ENCODE measurements at places on chromosomes 2 and 18.

- DNase-seq, result no peak
Measured at GRCh38 chr2:23760736-23761135, 166.2 kb downstream of the ATAD2B start.

- DNase-seq, result no peak
Measured at GRCh38 chr2:223523551-223524001, 78.6 kb downstream of the SCG2 start.

GRCh38 chr2:3871002-3871401, 167.6 kb downstream of the DCDC2C start:
- no peak for DNase-seq

GRCh38 chr2:226687641-226688253, 111.9 kb downstream of the IRS1 start:
- no peak for DNase-seq

- DNase-seq, result no peak
Measured at GRCh38 chr18:59576541-59577385, 120.5 kb downstream of the CCBE1 start.

DNA sequence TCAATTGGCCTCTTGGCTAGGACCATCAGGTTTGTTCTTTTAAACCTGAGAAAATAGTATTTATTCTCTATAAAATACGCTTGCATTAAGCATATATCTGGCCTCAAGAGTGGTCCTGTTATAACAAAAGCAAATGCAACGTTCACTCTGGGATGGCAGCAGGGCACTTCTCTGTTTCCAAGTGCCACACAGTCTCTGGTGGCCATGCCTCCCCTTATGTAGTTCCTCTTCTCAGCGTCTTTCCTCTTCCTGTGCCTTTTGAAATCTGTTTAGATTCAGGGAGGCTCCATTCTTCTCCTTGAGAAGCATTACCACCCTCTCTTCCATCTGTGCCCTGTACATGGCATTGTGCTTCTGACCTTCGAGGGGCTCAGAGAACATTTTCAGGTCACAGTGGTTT, 51.9 kb downstream of the TSHZ1 start:
- no peak for DNase-seq

DNA sequence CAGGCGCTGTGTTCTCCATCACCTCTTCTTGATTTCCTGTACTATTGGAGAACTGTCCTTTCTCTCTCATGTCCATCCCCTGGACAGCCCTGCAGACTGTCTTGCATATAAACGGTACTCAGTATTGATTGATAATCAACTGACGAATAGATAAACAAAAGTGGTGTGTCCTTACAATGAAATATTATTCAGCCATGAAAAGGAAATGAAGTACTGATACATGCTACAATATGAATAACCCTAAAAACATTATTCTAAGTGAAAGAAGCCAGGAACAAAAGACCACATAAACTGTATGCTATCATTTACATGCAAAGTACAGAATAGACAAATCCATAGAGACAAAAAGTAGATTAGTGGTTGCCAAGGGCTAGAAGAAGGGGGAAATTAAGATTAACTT, 77.6 kb downstream of the SDC1 start:
- no peak for DNase-seq

- DNase-seq, result no peak
Measured at GRCh38 chr2:30691091-30691947, 115.9 kb downstream of the CAPN13 start.

DNA sequence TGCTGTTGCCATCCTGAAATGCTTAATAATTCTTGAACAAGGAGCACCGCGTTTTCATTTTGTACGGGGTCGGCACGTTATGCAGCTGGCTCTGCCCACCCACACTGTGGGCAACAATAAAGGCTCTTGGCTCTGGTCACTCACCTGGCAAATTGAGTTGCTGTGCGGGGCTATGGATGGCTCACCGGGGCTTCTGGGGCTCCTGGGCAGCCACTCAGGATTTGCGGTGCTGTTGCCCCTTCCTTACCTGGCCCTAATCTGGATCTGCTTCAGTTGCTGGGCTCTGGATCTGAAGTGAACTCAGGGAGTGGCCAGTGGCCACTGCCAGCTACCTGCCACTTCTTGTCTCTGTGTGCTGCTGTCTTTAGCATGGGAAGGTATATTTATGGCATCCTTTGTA, 22.7 kb downstream of the RHOB start:
- DNase-seq, result no peak

- DNase-seq, result no peak
Measured at GRCh38 chr2:172242471-172242870, 139.8 kb upstream of the DLX2 start.

GRCh38 chr2:178819992-178820391, 12.8 kb upstream of the TTN start:
- DNase-seq, result peak; percentile 4

DNA sequence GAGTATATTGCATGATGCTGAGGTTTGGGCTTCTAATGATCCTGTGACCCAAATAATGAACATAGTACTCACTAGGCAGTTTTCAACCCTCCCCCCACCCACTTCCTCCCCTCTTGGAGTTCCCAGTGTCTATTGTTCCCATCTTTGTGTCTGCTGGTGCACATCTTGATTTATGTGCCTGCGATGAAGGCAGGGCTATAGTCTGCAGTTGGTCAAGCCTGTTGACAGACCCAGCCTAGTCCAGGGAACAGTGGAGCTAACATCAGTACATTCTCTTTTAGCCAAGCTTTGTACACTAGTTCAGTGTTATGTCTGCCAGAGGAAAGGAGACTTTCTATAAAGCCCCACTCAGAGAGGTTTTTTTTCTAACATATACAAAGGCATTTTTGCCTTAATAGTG, 287.6 kb downstream of the CPS1 start:
- no peak for DNase-seq

- no peak for DNase-seq
Measured at GRCh38 chr2:99079226-99079625, 62.3 kb upstream of the C2orf15 start.

DNA sequence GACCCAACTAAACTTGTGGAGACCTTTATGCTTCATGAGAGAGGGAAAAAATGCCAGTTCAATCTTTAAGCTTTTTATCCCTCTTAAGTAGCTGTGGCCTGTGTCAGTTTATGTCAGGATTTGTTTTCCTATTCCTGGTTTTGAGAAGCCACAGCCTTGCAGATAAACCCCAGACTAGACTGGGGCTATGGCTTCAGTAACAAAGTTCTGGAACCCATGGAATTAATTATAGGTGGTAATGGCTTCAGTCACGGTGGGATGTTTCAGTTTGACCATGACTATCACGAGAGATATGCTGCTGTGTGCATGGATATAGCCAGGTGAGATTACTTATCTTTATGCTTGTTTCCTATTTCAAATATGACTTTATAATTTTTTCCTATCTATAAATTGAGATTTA, 134.8 kb downstream of the RAPGEF4 start:
- DNase-seq, result no peak

DNA sequence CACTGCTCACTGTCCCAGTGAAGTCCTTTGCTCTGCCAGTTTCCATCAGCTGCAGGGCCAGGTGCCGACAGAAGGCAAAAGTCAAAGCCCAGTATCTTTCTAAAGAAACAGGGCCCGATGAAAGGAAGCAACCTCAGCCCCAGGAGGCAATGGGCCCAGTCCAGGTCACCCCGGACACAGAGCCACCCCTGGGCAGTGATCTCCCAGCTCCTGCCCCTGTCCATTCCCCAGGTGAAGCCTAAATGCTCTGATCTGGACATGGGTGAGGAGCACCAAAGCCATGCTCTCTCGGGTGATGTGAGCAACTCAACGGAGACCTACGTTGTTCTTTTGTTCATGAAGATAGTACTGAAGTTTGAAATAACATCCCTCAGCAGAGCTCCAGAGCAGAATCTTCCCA, 61.6 kb downstream of the HDAC4 start:
- DNase-seq, result no peak

GRCh38 chr2:178315488-178315948, 121.2 kb downstream of the OSBPL6 start:
- DNase-seq, result no peak

- DNase-seq, result no peak
Measured at GRCh38 chr2:135154962-135155361, 102.9 kb downstream of the RAB3GAP1 start.

DNA sequence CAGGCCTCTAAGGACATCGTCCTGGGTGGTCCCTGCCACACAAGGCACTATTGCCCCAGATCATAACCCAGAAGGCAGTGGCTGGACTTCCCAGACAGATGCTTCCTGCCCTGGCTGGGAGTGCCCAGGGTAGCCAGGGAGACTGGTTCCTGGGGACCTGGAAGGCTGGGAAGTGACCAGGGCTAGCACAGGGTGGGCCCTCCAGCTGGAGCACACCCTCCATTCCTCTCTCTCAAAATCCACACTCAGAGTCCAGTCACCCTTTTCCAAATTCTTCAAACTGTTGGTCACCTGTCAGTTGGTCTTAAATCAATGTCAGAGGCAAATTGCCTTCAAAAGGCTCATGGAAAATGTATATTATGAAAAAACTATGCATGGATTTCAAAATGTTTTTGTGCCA, 11.6 kb upstream of the TUBB6 start:
- no peak for DNase-seq

DNA sequence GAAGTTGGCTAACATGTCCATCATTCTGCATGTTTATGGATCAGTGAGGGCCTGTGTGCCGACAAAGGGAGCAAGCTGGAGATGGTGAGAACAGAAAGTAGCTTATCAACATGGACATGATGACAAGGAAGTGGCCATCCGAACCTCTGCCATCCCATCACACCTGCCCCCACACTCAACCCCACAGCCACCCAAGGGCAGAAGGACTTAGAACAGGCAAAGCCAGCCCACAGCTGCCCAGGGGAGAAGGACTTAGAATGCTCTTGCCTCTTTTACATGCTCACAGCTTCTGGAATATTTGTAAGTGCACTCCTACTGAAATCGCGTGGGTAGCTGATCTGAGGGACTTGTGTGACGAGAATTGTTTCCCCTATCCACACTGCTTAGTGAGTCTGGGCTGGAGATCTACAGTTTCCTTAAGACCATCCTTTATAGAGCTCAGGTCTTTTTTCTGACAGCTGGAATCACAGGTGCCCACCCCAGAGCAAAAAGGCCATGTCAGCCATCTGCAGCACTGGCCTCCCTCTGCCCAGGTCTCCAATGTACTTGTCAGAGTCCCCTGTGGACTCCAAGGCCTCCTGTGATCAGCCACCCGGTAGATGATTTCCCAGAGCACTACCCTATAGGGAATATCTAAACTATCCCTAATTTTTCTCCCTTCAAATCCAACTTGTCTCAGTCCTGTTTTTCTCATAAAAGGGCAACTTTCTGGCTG, 154.1 kb downstream of the SMAD7 start:
- no peak for DNase-seq

DNA sequence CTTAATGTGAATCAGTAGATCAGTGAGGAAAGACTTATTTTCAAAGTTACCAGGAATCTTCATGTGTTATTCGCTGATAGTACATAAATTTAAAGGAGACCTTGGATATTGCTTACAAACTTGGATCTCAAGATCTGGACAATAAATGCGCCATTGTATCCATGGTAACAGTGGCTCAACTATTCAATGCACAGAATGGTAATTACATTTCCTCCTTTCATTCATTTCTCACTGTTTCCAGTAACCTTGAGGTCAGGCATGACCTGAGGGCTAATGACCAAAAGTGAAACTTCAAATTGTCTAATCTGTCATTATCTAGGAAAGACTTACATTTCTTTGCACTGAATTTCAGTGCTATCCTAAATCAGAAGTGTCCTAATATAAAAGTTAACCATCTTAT, 8.1 kb downstream of the LRP2 start:
- DNase-seq, result no peak

DNA sequence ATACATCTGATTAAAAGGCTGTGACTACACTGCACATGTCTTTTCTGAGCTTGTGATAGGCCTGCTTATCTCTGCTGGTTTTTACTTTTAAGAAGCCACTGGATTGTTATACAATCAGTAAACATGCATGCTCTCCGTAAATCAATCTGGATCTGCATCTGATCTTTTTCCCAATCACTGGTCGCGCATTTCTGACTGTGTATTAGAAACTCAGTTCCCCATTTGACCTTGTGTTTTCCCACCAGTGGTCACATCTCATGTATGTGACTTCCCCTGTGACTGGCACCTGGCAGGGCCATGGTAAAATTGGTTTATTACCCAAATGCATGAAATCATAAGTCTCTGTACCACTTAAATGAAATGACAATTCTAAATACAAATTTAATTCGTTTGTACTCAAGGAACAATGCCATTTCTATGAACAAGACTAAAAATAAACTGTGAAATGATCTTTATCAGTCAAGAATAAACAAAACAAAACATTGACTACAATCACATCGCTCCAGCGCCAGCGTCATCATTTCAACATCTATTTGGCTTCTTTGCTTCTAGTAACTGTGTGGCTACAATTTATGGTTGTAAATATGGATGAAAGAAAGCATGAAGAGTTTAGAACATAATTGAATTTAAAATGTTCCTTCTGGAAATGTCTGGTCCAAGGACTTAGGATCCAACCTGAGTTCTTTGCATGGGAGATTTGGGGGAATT, 396.6 kb upstream of the TRIB2 start:
- DNase-seq, result no peak

DNA sequence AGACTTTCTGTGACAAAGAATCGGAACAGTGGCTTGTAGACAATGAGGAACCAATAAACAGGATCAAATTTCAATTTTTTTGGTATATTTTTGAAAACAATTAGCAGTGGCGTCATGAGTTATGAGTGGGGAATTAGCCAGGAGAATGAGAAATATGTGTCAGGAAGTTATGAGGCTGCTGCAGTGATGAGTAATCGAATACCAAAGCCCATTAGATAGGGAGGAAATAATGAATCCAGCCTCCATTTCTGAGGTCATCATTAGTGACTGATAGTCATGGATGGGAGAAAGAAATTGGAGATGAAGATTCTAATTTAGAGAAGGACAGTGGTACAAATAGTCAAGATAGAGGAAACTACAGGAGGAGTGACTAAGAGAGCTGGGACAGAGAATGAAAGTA, 673.1 kb upstream of the VRK2 start:
- DNase-seq, result no peak

- DNase-seq, result no peak
Measured at GRCh38 chr2:237648016-237648381, 20.6 kb downstream of the LRRFIP1 start.

DNA sequence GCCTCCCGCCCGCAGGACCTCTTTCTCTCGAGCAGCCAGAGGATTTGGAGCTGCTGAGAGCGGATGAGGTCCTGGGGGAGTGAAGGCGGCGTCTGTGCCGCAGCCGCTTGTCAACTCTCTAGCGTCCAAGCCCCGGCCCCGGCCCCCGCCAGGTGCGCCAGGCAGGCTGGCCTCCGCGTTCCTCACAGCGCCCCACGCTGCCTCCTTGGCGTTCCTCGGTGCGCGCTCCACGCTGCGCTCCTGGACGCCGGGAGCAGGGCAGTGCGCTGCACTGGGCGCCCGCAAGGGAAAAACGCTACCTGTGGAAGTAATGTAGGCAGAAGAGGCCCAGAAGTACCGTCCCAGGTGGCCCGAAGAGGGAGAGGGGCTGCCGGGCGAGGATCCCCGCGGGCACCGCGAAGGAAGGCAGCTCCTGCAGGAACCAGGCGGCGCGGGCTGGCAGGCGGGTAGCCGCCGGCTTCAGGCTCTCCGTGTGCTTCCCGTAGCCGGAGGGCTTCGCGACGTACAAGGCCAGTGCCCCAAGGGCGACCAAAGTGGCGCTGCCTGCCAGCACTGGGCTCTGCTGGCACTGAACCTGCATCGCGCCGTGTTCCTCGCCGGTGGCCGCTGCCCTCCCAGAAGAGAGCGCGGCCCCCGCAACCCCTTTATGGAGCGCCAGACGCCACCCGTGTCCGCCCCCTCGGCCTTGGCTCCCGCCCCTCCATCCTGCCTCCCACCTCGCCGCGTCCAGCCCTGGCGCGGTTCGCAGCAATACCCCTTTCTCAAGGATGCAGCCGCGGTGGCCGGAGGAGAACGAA, at the start of gene SRD5A2:
TSS of gene SRD5A2 (minus strand) at position 618 of the 797 bp plus-strand sequence. CDS start at position 580, 38 bp downstream.
- DNase-seq, result no peak

GRCh38 chr2:179953359-179953758, 53.7 kb downstream of the CWC22 start:
- no peak for DNase-seq

All from CD4-positive, alpha-beta T cell treated with Interleukin-17A for 4 hours (primary cell).